ENCODE measurements at places on chromosomes 1 and 21.

GRCh38 chr1:237507005-237507404 is 383.7 kb downstream of the ZP4 start:
- DNase-seq: no peak

DNA sequence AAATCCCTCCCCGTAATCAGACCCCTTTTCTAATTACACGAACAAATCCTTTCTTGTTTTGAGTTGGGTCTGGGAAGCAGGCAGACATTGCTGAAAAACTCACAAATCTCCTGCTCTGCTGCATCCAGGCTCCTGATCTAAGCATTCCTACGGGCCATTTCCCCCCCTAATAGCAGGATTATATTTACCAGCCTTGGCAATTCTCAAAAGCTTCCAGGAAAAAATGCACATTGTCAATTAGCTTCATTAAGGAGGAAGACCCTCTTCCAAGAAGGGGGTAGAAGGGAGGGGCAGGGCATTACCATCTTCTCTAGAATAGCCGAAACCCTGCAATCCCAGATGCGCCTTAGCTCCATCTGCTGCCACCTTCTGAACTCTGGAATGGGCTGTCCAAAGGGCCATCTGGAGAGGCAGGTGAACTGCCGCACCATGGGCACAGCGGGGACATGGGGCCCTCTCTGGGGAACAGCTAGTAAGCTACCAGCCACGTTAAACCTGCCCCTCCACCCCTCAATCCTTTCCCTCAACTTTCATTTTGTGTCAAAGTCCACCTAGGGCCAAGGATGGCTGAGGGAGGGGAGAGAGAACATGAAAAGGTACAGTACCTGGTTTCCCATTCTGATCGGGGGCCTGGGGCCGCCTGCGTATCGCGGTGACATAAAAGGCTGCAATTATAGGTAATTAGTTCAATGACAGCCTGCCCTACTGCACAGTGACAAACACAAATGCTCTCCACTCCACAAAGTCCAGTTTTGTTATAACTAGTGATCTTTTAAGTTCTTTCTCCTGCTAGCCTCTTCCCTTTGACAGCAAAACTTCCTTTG is 56.8 kb downstream of the MRPL37 start:
- no peak for DNase-seq

DNA sequence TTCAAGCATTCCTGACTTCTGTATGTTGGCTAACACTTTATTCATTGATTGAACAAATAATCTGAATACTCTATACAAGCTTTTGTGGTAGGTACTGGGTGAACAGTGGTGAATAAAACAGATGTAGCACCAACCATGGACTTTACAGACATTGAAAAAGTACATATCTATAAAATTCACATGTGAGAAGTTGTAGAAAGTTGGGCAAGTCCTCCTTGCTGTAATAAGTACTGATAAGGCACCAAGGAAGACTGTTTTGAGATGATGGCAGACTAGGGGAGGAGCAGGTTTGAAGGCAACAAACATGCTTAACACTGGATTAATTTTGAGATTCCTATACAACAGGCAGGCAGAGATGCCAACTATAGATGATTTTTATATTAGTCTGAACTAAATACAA is 42.4 kb downstream of the RNF2 start:
- no peak for DNase-seq

- DNase-seq: no peak
Observed at GRCh38 chr1:64898107-64898861, 68.1 kb downstream of the JAK1 start.

GRCh38 chr1:162463021-162463420 is 34.6 kb upstream of the UHMK1 start:
- DNase-seq: no peak

DNA sequence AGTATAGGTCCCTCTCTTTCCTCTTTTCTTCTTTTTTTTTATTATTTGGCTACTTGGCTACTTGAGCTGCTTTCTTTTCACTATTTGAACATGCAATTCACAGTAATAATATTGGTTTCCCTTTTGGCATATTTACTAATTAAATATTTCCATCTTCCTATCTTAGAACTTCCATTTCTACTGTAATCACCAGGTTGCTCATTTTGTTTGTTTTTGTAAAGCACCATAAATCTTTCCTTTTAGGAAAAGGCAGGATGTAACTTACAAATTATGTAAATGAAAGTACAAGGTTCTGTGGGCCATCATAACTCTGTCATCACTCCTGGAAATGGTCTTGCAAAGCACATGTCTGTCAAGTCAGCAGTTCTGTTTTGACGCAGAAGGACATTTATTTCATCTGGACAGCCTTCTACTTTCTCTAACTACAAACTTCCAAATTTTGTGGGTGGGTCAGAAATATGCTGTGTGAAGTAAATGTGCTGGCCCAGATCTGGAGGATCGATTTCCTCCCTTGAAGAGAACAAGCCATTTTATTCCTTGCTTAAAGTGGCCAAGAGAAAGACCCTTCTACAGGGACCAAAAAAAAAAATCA is 71.7 kb upstream of the TNFSF18 start:
- DNase-seq: no peak

- no peak for DNase-seq
Observed at GRCh38 chr1:159972443-159973205, 18.6 kb upstream of the SLAMF9 start.

DNA sequence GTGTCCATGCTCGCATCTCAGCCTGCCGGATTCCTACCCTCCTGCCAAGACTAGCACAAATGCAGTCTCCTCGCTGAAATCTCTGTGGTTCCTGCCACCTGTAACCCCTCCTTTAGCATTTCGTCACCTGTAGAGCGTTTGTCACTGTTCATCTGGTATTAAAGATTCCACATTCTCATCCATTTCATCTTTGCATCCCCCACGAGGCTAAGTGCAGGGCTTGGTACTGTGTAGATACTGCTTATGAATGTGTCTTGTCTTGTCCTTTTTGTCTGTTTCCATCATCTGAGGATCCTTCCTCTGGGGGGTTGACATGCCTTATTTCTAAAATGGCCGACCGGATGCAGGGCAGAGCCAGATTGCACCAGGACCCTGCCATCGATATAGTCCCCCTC is 53.7 kb upstream of the DNAJC6 start:
- DNase-seq: no peak

- no peak for DNase-seq
Observed at GRCh38 chr1:42551180-42551579, 88.1 kb downstream of the CCDC30 start.

GRCh38 chr1:180167021-180167701 is 12.5 kb downstream of the QSOX1 start:
- DNase-seq: no peak

GRCh38 chr1:38833146-38833545 is 26.4 kb downstream of the RRAGC start:
- no peak for DNase-seq

DNA sequence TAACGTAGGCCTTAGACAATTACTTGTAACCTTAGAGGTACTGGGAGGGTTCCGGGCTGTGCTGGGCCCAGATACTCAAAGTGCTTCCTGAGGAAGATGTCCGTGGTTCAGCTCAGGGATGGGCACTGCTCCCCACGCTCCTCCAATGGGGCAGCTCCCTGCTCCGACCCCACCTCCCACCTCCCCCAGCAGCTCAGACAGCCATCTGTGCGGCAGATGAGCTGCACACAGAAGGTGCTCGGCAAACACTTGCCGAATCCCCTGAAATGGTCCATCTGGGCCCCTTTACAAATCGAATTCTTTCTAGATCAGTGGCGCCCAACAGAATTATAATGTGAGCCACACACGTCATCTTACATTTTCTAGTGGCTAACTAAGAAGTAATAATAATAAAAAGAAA is 242.4 kb upstream of the RAB4A start:
- DNase-seq: no peak

DNA sequence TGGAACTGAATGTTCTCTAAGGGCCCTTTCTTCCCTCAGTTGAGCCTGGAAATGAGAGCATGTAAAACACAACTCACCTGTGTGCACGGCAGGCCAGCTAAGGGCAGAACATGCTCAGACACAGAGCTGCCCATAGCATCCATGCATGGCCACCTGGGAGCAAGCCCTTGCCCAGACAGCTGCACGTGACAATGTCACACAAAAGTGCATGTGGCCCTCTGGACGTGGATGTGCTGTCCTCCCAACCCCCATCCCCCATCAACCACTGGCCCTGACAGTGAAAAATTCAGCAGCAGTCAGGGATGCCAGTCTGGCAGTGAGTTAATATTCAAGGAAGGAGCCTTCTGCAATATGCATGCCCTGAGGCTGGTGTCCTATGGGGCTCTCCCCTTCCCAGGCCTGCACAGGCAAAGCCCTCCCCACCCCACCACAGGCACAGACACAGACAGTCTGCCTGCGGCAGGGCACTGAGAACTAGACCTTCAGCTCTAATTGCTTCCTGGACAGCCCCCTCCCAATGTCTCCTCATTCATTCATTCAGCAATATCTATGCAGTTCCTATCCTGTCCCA is 14.6 kb upstream of the COL16A1 start:
- DNase-seq: no peak

- DNase-seq: no peak
Observed at GRCh38 chr1:97017895-97018294, 296.3 kb downstream of the PTBP2 start.

- no peak for DNase-seq
Observed at GRCh38 chr21:33492571-33492970, 1.1 kb upstream of the DNAJC28 start.

DNA sequence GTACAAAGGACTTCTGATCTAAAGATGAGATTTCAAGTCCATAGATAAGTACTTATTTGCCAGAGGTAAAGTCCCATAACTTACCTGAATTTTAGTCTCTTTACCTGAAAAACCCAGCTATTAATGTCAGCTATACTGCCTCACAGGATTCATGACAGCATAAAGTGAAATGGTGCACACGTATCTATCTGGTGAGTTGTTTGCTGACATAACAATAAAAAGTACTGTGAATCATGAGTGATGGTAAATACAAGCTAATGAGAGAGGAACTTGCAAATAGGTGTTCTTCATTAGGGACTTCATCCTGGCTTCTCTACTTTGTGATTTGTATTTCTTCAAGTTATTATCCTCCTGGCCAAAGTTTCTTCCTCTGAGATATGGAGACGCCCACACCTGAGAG is 225.1 kb upstream of the C8B start:
- no peak for DNase-seq

DNA sequence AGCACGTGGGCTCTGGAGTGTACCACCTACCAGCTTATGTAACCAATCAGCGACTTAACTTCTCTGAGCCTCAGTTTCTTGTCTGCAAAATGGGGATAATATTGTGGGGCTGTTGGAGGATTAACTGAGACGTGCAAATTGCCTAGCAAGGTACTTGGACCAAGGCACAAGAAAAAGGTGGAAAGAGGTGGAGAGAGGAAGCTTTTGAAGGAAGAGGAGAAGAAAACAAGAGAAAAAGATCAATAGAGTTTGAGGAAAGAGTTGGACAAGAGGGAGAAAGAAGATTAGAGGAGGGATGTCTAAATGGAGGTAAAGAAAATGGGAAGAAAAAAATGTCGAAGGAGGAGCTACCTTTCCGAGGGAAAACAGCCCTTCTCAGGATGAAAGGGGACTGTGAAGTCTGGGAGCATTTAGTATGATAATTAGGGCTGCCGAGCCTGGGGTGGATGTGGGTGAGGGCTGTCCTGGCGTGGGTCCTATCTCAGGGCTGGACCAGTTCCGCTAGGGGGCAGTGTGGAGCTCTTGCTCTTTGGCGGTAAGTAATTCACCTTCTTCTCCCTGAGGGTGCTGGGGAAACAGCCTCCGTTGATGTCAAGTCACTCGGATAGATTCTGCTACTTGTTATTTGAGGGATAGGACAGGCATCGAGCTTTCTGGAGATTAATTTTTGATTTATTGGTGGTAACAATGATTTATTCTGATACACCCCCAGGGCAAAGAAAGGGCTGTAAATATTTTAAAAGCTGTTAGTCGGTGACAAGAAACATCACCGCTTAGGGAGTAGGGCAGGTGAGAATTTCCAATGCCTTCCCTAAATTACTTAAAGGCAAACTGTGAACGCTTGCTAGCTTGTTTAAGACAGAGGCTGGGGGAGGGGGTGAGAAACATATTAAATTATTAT is 79.0 kb upstream of the NFASC start:
- peak; percentile 63 for DNase-seq

DNA sequence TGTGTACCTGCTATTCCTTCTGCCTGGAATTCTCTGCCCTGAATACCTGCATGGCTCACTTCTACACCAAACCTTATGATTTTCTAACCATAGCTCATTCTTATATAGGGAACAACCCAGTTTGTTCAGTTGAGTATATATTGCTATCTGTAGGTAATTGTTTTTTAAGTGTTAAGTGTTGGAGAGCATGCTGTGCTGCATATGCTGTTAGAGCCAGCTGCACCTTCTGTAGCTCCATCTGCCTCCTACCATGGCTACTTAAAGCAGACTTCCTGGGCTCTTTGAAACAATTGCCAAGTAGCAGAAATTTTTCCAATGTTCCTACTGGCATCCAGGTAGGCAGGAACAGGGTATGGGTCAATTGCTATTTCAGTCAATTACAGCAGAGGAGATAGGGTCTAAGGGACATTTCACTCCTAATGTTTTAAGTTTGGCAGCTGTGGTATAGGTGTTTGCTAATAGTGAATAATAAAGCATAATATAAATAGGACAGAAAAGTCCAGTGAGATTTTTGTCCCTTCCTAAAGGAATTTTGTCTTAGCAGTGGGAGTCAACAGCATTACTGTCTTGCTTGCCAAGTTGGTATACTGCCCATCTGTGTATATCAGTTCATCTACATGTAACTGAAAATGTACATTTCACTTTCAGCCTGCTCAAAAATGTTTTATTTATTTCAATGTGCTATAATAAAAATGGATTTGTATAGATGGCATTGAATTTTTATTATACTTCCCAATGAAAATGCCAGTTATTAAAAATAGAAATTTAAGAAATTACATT is 34.0 kb upstream of the C1orf115 start:
- no peak for DNase-seq

- DNase-seq: no peak
Observed at GRCh38 chr1:197787056-197787455, 11.8 kb upstream of the DENND1B start.

- DNase-seq: no peak
Observed at GRCh38 chr1:19893687-19894086, 11.5 kb downstream of the OTUD3 start.

GRCh38 chr1:206706298-206706791 is 21.6 kb downstream of the MAPKAPK2 start:
- no peak for DNase-seq

- DNase-seq: no peak
Observed at GRCh38 chr1:237457573-237457972, 415.6 kb downstream of the RYR2 start.

GRCh38 chr1:36352125-36352909 is 28.9 kb upstream of the EVA1B start:
- DNase-seq: no peak

DNA sequence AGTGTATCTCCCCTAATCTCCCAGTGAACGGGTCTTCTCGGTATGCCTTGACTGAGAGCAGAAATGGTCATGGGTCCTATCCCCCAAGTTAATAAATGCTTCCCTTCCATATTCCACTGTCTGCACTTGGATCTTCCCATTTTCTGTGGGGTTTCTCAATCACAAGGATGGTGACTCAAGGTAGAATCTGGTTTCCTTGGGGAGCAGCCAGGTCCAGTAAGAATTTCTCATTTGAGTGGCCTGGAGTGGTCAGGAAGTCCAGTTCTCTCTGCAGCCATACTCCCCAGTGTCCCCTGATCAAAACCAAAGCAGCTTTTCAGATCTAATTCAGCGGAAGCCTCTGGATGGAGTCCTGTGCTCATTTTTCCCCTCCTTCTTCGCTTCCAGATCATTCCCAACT is 14.8 kb upstream of the SLC27A3 start:
- no peak for DNase-seq

- DNase-seq: no peak
Observed at GRCh38 chr1:27596986-27597385, 7.0 kb downstream of the AHDC1 start.

Measured in stimulated activated CD8-positive, alpha-beta memory T cell treated with anti-CD3 and anti-CD28 coated beads, Interleukin-7, amount 100 ng/mL, for 1 hour (primary cell).